B cell (primary cell): ENCODE measurements at places on chromosomes 2 and 18. TPM values are rescaled to one million over a fixed set of nuclear protein-coding genes. Genes with fewer than 3 reads are reported as not detected.
A peak's percentile ranks its signal among the peaks of the same experiment; 100 is the strongest.

DNA sequence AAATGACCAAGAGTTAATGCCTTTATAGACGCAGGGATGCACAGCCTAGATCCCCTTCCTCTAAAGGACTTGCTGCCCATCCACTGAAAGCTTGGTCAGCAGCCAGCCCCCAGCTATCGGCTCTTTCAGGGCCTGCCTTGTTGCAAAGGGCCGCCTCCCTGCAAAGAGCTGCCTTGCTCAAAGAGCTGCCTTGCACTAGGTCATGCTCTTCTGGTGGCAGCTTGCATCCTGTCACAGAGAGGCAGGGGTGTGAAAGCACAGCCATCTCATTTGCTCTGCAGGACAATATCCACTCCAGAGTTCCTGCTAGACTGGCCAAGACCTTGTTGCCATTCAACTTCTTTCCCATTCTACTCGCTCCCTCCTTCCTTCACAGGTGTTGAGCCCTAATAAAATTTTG is 137.1 kb downstream of the MCFD2 start:
- no peak for DNase-seq
- H3K27me3 ChIP-seq = no peaks in the 10 kb centered on the region
- no peaks in the 10 kb centered on the region for H3K4me1 ChIP-seq
- H3K36me3 ChIP-seq = no peaks in the 10 kb centered on the region
- H3K4me3 ChIP-seq = no peak overlapping the region

DNA sequence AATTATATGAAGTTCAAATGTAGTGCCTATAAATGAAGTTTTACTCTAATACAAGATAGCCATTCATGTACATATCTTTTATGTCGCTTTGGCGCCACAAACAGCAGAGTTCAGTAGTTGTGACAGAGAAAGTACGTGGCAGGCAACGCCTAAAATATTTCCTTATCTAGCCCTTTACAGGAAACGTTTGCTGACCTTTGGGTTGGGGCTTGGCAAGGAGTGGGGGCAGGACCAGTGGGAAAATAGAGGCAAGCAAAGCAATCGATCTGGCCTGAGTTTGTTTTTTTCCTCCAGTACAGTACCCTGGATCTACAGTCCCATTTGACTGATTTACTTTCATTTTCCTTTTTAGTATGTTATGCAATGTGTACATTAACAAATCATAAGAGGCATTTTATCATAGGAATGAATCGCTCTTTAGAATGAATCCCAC is 13.1 kb downstream of the CCDC68 start:
- peak; percentile 32 for DNase-seq
- H3K4me3 ChIP-seq = peak overlapping the region; percentile 70
- peaks cover 4% of the 10 kb centered on the region for H3K4me1 ChIP-seq

- no peaks in the 10 kb centered on the region for H3K27me3 ChIP-seq
- peak; percentile 46 for DNase-seq
- H3K27ac ChIP-seq = no peak overlapping the region
Measured at GRCh38 chr18:56869189-56869777, 218.1 kb downstream of the WDR7 start.

Gene C2orf81
- total RNA-seq = 8.6 and 9.1 TPM in 2 replicates

Gene SLC4A3
- not detected in 2 replicates for total RNA-seq

- H3K36me3 ChIP-seq = peaks cover 17% of the 10 kb centered on the region
- no peaks in the 10 kb centered on the region for H3K27me3 ChIP-seq
- H3K27ac ChIP-seq = no peak overlapping the region
- no peaks in the 10 kb centered on the region for H3K4me1 ChIP-seq
Measured at GRCh38 chr2:121483021-121483420, 47.7 kb upstream of the RNU4ATAC start.

- H3K36me3 ChIP-seq = no peaks in the 10 kb centered on the region
- no peak overlapping the region for H3K27ac ChIP-seq
- H3K4me3 ChIP-seq = no peak overlapping the region
- DNase-seq = no peak
- no peaks in the 10 kb centered on the region for H3K27me3 ChIP-seq
Measured at GRCh38 chr2:72636210-72636609, 189.6 kb downstream of the EXOC6B start.

Gene PSMA8
- 0.91 and 1.0 TPM in 2 replicates for total RNA-seq

GRCh38 chr2:230899287-230899686 is 25.8 kb downstream of the GPR55 start:
- H3K36me3 ChIP-seq = no peaks in the 10 kb centered on the region
- no peak overlapping the region for H3K27ac ChIP-seq
- no peak overlapping the region for H3K4me3 ChIP-seq
- DNase-seq = no peak

DNA sequence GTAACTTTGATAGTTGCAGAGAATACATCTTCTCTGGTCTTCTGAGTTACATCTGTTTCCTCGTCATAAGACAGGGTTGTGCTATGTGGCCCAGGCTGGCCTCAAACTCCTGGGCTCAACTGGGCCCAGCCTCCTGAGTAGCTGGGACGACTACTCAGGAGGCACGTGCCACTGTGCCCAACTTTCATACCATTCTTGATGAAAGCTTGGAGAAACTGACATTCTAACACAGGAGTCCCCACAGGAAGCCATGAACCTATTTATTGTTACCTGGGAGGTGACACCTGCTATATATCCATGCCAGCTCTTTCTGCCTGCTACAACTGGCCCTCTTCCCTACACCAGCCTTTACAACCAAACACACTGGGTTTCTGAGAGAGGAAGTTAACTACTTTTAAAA is 19.1 kb downstream of the EIF2AK3 start:
- peaks cover 62% of the 10 kb centered on the region for H3K4me1 ChIP-seq
- H3K27me3 ChIP-seq = no peaks in the 10 kb centered on the region
- H3K36me3 ChIP-seq = peaks cover 3% of the 10 kb centered on the region
- peak; percentile 37 for DNase-seq

DNA sequence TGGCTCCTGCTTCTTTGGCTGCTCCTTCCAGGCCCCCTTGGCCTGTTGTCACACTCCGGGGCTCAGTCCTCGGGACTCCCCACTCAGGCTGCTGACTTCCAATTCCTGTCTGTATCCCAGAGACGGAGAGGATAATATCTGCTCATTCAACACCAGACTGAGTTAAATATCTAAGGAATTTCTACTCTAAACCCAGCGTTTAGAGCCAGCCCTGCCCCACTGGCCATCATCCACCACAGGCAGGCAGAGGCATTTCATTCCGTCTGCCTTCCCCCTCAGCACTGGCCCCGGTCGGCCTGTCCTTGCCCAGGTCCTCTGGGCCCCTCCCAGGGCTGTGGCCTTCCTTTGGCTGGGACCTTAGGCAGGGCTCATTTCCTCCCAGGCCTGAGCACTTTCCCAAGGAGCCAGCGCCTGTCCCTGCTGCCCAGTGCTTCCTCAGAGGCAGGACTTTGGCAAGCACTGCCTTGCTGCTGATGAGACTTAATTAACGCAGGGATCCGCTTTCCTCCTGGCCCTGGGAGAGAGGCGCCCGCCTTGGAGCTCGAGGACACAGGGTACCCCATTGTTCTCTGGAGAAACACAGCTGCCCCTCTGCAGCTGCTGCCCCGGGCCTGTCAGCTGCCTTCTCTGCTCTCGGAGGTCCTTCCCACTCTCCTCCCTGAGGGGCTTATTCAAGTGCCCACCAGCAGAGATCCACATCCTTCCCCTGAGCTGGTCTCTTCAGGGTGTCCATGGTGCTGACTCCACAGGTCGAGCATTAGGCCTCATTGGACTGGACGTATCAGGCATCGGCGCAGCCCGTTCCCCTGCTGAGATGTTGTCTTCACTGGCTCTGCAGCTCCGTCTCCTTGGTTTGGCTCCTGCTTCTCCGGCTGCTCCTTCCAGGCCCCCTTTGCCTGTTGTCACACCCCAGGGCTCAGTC is 42.8 kb downstream of the ATOH8 start:
- H3K4me1 ChIP-seq = no peaks in the 10 kb centered on the region
- H3K27ac ChIP-seq = no peak overlapping the region
- no peak for DNase-seq
- peaks cover 4% of the 10 kb centered on the region for H3K27me3 ChIP-seq
- H3K36me3 ChIP-seq = no peaks in the 10 kb centered on the region

Gene EIF4E2
- 66.7 and 67.0 TPM in 2 replicates for total RNA-seq

DNA sequence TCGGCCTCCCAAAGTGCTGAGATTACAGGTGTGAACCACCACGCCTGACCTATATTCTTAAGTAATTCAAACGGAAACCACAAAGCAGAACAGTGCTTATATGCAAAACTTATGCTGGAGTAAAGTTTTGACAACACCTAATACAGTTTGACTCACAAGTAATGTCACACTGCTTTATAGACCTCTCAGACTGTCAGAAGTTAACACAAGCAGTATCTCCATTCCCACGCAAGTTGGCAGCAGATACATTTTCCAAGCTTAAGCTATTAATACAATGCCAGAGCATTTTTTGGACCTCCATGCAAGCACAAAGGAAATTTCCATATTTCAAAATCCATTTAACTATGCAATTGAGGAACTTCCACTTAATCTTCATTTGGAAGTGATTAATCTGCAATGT is 21.0 kb upstream of the SANBR start:
- H3K4me1 ChIP-seq = no peaks in the 10 kb centered on the region
- no peaks in the 10 kb centered on the region for H3K27me3 ChIP-seq
- H3K4me3 ChIP-seq = no peak overlapping the region
- H3K36me3 ChIP-seq = peaks cover 23% of the 10 kb centered on the region

Gene RIT2
- total RNA-seq = not detected in 2 replicates

GRCh38 chr18:54928236-54928635 is 31.0 kb downstream of the CCDC68 start:
- H3K4me1 ChIP-seq = no peaks in the 10 kb centered on the region
- no peaks in the 10 kb centered on the region for H3K27me3 ChIP-seq
- no peak overlapping the region for H3K27ac ChIP-seq
- DNase-seq = no peak
- no peaks in the 10 kb centered on the region for H3K36me3 ChIP-seq

- H3K4me3 ChIP-seq = no peak overlapping the region
- no peaks in the 10 kb centered on the region for H3K36me3 ChIP-seq
- DNase-seq = peak; percentile 39
- H3K27ac ChIP-seq = no peak overlapping the region
- H3K27me3 ChIP-seq = no peaks in the 10 kb centered on the region
- H3K4me1 ChIP-seq = no peaks in the 10 kb centered on the region
Measured at GRCh38 chr18:55552526-55553189, 35.3 kb downstream of the TCF4 start.
